ENCODE measurements at places on chromosomes 6 and 20.

DNA sequence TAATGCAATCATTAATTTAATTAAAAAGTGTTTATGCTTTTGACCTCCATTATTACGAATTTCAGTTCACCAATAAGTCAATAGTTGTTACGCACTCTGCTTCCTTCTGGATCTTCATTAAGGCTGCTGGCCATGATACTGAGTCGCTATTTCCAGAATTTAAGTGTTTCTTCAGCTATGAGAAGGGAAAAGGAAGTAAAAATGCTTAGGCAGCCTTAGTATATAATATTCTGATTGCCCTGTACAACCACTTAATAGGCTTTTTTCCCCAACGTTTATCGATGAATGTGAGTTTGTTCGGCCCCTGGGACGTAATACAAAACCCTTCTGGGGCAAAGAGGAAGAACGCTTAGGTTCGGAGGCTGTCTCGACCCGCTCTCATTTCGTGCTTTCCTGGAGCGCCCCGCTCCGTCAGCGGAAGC, 644 bp downstream of the OARD1 start:
- DNase-seq = no peak

- no peak for DNase-seq
Observed at GRCh38 chr6:165439928-165440554, 130.6 kb upstream of the C6orf118 start.

DNA sequence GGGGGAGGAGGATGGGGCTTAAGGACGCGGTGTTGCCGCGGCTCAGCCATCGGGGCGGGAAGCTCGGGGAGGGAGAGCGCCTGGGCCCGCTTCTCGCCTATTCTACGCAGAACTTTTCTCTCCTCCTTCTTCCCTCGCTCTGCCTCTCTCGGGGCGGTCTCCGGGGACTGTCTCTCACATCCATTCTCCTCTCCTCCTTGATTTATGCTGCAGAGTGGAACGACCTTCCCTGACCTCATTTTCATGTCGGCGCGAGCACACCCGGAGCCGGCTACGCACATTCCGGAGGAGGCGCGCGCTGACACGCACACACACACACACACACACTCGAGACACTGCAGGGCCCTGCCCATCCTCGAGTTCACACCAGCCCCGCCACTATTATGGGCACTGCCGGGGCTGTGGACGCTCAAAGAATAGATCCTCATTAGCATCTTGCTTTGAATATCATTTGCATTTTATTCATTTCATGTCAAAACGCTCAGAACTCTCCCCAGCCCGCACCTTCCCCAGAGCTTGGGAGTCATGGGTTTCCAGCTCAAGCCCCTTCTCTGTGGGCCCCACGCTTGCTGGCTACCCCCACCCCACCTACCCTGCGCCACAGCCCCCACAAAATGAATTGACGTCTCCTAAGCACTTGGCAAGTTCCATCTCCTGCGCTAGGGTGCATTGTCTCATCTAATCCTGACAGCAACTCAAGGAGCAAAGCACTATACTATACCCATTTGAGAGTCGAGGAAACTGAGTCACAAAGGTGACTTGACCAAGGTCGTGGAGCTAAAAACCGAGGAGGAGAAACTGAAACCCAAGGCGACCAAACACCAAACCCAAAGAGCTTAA, 36.8 kb downstream of the NCR2 start:
- no peak for DNase-seq

GRCh38 chr20:35226884-35227681, 593 bp downstream of the MMP24 start:
- peak; percentile 57 for DNase-seq

DNA sequence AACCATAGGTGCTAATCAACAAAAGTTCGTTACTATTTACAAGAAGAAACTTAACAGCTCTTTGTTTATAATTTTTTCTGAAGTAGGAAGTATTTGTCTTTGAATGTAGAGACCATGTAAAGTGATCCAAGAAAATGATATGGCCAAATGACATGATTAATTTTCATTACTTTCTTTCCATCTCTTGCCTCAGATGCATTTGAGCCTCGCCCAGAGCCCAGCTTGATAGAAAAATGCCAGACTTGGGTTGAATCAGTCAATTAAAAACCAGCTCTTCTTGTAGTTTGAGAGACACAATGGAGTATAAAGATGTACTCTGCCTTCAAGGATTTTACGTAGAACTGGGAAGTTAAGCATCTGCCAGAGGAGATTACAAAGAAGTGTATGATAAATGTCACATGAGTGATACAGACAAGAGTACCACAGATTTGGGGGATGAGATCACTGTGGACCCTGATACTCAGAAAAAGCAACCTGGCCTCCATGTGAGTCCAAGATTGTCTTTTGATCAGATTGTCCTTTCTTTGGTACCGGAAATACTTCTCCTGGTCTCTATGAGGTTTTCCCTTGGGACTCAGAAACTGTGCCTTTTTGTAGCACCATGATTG, 92.5 kb upstream of the SUPT3H start:
- DNase-seq = no peak

- DNase-seq = no peak
Observed at GRCh38 chr20:14208956-14209355, 128.5 kb downstream of the FLRT3 start.

GRCh38 chr6:130394246-130394645, 28.4 kb downstream of the TMEM200A start:
- DNase-seq = no peak
